ENCODE measurements at places on chromosomes 2 and 18.

- DNase-seq: no peak
These were observed 58.9 kb downstream of the HAUS1 start for GRCh38 chr18:46163091-46163490.

DNA sequence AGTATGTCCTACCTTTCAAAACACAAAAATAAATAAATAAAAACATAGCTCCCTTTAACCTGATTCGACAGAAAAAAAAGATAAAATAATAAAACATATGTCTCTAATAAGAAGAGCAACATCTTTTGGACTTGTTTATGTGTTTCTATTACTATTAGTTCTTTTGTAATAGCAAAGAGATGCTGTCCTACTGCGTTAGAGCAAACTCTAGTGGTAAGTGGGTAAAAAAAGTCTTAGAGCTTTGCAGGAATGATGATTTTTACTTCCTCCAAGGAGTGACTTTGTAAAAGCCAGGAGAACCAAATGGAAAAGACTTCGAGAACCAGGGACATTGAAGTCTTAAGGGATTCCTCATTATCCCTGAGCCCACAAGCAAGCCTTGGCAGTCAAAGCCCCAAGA, 450.1 kb downstream of the METTL4 start:
- DNase-seq: no peak

- no peak for DNase-seq
These were observed 5.3 kb downstream of the LOXL3 start for GRCh38 chr2:74548285-74548899.

GRCh38 chr2:43087413-43087812, 139.0 kb downstream of the ZFP36L2 start:
- DNase-seq: no peak

GRCh38 chr2:218289639-218290315, 2.5 kb downstream of the TMBIM1 start:
- no peak for DNase-seq

DNA sequence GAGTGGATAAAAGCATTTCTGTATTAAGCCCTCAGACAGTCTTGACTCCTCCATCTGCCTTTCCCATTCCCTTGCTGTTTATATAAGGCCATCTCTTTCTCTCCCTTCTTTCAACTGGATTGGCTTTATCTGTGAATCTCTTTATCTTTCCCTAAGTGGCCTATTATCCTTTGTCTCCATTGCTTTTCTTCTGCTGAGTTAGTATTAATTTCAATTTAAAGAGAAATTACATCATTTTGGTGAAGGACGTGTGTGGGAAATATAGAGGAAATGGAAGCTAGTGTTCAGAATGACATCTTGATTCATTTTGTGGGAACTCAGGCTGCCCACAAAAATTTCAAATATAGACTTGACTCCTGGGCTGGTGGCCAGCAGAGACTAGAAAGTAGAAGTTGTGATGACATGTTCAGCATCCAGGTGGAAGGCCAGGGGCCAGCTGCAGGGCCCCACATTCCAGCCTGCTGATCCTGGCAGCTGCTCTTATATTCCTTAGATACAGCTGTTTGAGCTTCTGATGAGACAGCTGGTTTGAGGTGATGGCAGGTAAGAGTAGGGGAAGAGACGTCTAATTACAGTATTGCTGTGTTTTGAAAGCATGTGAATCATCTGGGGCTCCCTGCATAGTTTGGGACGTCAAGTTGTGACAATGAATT, 52.3 kb downstream of the DIS3L2 start:
- DNase-seq: no peak

DNA sequence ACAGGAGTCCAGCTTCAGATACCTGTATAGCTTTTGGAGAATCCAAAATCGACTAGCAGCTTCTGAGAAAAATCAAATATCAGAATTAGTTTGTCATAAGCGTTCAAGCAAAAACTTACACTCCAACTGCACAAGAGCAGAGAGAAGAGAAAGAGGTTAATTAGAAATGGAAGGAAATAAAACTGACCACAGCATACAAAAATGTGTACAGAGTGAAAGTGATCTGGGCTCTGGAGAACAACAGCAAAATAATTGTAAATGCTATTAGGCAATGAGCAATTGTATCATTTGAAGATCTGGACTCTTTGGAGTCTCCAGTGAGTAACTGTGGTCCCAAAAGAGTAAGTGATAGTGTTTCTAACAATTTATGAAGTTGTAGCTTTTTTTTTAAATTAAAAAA, 867.3 kb downstream of the TRIB2 start:
- no peak for DNase-seq

- no peak for DNase-seq
These were observed 31.0 kb downstream of the COA5 start for GRCh38 chr2:98577313-98577712.

DNA sequence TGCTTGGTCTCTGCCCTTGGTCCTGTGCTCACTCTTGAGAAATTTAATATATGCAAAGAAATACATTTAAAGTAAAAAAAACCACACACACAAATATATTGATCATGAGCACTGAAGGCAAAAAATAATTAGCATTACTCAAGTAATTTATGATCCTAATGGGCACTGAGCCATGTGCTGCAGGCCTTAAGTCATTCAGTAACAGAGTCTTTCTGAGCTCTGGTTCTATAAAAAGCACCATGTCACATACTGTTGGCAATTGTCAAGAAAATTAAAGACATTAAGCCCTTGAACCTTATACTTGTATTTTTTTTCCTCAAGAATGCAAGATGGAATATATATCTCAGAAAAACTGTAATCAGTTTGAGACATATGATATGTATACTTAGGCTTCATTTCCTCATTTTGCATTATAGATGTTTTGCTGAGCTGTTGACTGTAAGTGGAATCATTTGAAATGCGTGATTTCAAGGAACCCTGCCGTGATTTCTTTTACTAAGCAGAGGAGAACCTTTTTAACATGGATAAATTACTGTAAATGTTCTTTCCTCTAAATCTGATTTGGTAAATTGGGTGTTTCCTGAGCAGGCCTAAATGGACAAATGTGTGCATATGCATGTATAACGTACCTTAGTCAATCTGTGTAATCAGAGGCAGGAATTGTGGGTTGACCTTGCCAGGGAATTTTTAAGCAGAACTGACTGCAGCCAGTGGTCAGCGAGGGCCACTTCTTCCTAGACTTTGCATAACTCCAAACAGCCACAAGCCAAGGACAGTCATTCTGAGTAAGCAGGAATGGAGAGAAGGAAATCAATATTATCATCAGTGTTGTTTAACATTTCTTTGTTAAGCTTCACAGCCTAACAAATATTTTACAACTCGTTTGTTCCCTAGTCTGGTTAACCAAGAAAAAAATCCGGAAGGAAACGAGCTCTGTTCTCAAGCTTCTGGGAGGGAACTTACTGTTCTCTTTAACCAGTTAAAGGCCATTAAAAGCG, 191.5 kb upstream of the ATP5MC3 start:
- DNase-seq: no peak

DNA sequence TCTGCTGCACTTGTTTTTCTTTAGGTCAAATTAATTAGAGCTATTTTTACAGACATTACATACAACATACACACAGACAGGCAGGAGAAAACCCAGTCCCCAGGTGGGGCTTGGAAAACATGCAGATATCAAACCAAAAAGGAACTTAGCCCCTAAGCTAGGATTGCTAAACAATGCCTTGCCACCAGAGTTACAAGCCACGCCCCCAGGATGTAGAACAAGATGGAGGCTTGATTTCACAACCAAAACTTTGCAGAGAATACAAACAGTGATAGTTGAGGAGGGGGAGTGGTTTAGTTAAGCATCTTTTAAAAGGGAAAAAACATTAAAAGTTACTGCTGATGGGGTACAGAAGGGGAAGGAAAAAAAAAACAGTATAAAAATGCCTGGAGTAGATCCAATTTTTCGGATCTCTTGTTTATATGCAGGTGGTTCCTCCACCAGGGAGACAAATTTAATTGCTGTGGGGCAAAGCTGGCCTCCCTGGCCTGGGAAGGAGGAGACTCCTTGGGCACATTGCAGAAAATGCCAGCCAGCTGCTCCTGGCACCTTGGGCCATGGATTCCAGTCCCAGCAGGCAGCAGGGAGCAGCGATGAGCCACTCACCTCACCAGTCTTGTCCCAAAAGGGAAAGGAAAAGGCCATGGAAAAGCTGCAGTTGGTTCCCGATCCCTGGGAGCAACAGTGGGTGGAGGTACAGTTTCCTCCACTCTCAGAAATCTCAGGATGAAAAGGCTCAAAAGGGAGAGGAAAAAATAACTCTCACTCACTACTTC, 348.4 kb upstream of the REG3G start:
- DNase-seq: no peak

DNA sequence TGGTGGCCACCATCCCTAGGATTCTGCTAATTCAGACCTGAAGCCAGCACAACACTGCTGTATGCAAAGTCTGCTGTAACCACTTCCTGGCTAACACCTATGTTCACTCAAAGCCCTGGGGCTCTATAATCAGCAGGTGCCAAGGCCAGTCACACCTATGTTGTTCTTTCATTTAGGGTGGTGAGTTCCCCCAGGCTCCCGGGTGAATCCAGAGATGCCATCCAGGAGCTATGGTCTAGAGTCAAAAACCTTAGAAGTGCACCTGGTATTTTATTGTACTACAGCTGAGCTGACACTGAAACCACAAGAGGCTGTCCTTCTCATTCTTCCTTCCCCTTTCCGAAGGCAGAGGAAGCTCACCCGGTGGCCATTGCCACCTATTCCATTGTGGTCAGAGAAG, 46.2 kb upstream of the CCDC141 start:
- DNase-seq: no peak

- no peak for DNase-seq
These were observed 41.1 kb downstream of the LDLRAD4 start for GRCh38 chr18:13259701-13260100.

DNA sequence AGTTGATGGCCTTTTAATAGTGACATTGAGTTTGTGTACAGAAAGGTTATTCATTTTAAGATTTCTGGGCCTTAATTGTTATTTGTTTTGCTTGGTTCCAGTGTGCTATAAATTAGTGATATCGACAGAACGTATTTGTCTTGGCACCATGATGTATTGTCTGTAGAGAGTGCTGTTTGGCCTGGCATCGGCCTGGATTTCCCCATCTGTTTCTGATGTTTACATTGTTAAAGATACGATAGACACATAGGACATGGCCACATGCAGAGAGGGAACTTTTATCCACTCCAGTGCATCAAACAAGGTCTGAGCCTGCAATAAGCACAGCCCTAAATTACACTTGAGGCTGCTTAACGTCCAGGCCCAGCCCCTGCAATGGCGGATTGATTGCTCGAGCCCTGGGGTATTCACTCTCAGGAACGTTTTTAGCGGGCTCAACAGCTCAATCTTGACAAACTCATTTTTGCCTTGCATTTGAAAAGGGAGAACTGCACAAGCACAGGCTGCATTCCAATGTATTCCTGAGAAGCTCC, 144.7 kb downstream of the SLC4A3 start:
- no peak for DNase-seq

DNA sequence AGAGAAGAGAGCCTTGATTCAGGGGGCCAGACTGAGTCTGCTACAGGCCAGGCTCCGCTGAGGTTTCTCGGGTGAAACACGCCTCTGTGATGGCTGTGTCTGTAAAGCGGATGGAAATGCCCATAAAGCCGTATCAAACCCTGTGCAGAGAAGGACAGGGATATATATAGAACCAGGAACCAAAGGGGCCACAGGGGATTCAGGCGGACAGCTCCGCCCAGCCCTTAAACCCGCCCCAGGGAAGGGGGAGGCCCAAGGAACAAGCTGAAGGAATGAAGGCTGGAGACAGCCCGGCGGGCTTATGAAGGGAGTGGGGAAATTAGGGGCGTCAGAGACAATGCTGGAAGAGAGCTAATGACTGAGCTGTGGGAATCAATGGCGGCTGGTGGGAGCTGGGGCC, 42.1 kb downstream of the NHEJ1 start:
- DNase-seq: no peak

- no peak for DNase-seq
These were observed 148.5 kb downstream of the GFPT1 start for GRCh38 chr2:69238449-69239031.

DNA sequence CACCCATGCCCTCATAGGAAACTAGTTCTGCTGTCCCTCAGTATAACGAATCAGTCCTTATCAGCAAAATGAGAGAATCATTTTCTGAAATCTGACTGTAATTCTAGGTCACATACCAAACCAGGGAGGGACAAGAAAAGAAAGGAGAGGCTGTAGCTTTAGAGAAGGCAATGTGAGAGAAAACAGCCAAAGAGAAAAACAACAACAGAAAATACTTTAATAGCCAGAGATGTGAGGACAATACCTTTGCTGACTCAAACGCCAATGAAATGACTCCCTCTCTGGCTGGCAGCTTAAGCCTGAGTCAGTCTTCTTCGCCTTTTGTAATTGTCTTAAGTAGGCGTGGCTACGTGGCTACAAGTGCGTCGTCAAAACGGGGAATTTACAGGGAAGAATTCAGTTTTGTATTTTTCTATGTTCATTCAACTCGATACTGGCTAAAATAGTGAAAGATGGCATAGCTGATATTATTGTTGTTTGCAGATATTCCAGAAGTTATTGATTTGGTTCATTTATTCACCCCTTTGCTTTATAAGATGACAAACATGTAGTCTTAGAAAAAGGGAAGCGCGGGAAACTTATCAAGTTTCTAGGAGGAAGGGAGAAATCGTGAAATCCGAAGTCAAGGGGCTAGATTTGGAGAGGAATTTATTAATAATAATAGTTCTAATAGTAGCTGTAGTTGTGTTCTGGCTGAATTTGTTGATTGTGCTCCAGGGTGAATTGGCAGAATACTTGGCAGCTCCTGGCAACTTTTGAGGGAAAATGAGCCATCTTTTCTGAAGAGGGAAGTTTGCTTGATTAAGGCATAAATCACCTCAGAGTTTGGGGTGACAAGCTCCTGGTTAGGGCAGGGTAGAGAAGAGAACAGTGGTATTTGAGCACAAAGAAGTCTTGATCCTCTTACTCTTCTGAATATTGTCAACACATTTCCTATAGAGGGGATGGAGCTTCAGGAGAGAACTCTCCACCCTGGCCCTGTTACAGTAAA, at the start of gene IL1A:
Gene IL1A (minus strand): TSS at position 295 of the 991 bp plus-strand sequence. CDS start 723 bp downstream, outside the sequence.
- DNase-seq: no peak

GRCh38 chr2:75920859-75921551, 210.3 kb upstream of the GCFC2 start:
- DNase-seq: no peak

DNA sequence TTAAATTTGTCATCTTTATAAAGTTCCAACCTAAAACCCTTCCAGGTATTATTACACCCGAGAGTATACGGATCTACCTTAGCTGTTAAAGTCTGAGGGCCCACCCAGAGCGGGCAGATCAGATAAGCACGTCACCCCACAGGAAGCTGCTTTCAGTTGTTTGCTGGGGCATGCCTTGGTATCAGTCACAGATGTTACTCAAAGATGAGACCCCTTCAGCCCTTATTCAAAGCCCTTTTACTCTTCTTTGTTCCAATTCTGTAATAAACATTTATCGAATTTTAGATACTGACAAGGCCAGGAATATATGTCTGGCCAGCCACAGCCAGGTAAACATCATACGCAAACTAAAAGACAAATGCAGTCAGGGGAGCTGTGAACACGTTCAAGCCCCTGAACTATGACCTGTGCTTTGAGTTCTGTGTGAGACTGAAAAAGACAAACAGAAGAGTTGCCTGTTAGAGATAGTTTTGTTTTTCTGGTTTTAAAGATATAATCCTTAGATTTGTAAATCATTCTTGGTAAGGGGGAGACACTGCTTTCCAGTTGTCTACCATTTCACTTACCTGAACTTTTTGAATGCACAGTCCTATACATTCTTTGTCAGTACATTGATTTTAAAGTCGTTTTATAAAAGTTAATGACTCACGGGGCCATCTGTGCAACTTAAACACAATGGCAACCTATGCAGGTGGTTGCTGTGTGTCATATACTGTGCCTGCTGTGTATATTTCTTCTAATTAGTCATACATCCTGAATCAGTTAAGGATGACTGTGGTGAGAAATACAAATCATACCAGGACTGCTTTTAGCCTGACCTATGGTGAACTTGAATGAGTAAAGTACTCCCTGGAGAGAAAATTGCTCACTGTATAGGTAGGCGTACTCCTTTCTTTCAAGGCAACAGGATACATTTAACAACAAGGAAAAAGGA, 100.5 kb upstream of the ITPRID2 start:
- no peak for DNase-seq
